ENCODE measurements at places on chromosomes 6 and 20.

GRCh38 chr6:135088818-135089809 is 34.5 kb upstream of the HBS1L start:
- no peak for DNase-seq

GRCh38 chr6:1624851-1625781 is 15.4 kb downstream of the FOXC1 start:
- no peak for DNase-seq

- no peak for DNase-seq
Observed at GRCh38 chr6:14966096-14966905, 279.6 kb upstream of the JARID2 start.

DNA sequence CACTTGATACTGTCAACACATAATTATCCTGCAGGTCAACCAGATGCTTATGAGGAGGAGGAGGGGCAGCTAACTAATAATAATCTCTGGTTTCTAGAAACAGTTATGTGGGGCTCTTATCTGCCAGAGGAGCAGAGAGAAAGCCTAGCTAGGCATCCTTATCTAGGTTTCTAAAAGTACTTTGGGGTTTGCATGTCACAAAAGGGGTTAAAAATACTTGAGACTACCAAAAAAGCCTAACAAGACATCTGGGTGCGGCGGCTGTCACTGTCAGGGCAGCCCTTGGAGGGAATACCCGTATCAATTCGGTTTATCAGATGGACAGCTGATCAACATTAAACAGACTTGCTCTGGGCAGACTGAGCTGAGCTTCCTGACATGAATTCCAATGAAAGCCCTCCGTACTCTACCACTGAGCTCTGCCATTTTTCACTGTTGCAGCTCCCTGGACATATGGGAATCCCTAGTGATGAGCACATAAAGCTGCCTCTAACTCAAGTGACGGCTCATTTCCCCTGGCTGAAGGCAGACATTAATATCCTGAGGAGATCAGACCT is 166.6 kb downstream of the PDSS2 start:
- DNase-seq: no peak

GRCh38 chr6:48176645-48177308 is 65.8 kb upstream of the PTCHD4 start:
- no peak for DNase-seq

GRCh38 chr6:154429711-154430110 is 73.1 kb upstream of the IPCEF1 start:
- no peak for DNase-seq

DNA sequence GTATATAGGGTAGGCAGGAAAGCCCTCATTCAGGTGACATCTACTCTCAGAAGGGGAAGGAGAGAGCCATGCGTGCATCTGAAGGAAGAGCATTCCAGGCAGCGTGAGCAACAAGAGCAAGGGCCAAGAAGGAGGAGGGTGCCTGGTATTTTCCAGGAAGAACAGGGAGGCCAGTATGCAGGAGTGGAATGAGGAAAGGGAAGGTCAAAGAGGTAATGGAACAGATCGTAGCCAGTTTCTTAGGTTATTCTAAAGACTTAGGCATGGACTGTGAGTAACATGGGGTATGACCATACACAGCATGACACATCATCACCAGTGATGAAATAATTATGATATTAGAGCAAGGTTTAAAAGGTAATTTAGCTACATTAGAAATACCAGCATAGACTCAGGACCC is 24.1 kb downstream of the ALDH8A1 start:
- no peak for DNase-seq

GRCh38 chr6:25016014-25016720 is 80.4 kb upstream of the RIPOR2 start:
- no peak for DNase-seq

DNA sequence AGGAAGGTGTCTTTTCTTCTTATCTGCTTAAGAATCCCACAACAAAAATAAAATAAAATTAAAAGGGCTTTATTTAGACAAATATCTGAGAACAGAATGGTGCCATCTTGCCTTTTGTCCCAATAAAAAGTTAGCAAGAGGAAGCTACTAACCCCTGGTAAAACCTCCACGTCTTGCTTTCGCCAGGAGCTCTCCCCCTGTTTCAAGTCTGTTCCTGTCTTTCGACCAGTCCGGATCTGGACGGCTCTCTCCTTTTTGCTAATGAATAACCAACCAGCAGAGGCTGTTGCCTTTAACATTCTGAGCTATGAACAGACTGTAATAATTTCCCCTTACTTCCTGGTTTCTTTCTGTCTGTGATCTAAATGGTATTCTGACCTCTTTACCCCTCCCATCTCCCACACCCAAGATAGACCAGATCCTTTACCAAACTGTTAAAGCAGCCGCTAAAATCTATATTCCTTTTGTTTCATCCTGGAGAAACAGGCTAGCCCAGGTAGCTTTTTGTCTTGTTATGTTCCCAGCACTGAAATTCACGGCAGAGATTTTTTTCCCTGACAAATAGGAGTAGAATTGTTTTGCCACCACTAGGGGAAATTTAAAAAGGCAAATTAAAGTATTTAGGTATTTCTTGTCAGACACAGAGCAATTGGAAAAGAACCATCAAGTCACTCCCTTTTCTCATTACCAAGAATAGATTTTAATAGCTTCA is at the start of gene FRK:
TSS of gene FRK (minus strand) at position 320 of the 712 bp plus-strand sequence. CDS start 580 bp downstream, outside the sequence.
- DNase-seq: no peak

- no peak for DNase-seq
Observed at GRCh38 chr6:17423026-17423425, 29.6 kb downstream of the CAP2 start.

DNA sequence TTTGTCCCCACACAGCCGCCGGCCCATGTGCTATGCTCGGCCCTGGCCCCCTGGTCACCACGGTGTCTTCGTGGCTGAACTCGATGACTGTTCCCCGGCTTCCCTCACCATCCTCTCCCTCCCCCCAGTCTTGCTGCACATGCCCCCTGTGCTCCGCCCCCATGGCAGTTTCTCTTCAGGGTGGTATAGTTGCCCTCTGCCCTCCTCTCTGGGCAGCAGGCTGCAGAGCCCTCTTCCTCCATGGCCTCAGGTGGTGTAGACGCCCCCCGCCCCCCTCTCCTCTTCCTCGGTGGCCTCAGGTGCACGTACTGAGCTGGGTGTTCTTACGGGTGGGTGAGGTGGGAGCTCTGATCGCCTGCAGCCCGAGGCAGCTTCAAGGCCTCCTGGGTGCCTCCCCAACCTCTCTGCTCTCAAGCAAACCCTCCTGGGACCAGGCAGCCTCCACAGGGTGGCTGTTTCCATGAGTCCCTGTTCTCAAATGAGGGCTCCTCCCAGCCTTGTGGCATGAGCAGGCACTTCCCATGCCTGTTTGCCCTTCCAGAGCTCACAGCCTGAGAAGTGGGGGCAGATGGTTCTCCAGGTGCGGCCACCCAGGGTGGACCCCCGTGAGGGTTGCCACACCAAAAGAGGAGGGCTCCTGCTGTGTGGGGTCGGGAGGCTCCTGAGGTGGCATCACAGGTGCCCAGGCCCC is 24.8 kb downstream of the COL20A1 start:
- DNase-seq: no peak

DNA sequence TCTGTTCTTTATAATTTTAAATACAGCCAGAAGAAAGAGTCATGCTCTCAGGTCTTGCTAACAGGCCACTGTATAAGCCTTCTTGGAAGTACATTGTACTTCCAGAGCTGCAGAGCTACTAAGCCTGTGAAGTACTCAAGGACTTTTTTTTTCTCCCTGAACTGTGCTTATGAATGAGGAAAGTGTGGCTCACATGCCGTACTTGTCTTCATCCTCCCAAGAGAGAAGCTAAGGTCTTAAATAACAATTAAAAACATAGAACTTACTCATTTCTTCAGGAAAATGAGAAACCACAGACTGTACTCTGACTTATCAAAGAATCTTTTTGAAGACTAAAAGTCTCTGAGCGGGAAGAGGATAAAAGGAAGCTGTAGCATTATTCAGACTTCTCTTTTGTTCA is 218.3 kb downstream of the HTR1B start:
- no peak for DNase-seq

- DNase-seq: no peak
Observed at GRCh38 chr6:32397252-32397920, 9.6 kb downstream of the BTNL2 start.

- DNase-seq: peak; percentile 43
Observed at GRCh38 chr6:5471044-5471443, 209.7 kb downstream of the FARS2 start.

DNA sequence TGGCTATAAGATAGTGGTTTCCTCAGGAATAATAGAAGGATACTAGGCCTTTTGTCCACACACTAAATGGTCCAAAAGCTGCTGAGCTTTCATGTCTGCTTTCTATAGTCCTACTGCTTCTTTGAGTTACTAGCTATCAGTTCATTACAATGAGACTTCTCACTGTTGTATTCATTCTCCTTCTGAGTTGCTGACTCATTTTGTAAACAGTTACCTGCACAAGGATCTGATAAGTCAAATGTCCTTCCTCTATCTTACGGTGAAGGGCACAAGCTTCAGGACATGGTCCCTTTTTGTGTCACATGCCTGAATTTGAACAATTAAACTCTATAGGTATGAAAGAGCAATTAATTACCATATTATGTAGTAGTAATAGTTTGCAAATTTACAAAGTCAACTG is 90.5 kb downstream of the MAN1A1 start:
- DNase-seq: no peak

GRCh38 chr20:34375977-34376430 is 12.9 kb downstream of the ITCH start:
- no peak for DNase-seq

GRCh38 chr6:137652961-137653705 is 158.9 kb upstream of the OLIG3 start:
- DNase-seq: no peak

- no peak for DNase-seq
Observed at GRCh38 chr20:23530937-23531567, 37.2 kb downstream of the CST9L start.

DNA sequence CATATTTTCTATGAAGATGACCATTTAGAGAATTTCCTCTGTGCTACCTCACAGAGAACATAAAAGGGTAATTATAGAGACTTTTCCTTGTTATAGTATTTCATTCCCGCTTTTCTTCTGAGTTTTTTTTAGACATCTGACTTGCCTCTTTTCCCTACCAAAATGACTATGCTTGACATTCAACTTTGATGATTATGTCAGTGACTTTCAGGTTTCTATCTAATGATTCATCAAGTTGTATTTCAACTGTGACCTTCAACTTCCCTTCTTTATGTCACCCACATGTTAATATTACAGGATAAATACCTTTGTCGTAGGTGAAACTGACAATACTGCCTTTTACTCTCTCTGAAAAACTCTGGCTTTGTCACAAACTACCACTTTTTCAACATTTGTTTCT is 95.3 kb downstream of the MLIP start:
- DNase-seq: no peak

DNA sequence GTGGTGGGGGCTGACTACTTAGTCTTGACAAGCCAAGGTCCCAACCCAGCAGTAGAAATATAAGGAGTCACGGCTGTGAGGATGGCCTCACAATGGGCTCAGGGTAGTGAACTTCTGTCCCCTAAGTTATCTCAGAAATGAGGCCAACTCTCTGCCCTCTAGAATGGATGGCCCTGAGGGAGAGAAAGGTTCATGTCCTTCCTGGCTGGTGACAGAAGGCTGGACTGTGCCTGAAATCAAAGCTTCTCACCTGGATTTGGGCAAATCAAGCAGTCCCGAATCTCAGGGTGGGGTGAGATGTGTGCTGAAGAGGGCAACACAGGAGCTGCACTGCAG is 12.7 kb downstream of the RRP36 start:
- no peak for DNase-seq

GRCh38 chr6:14762077-14762476 is 483.8 kb upstream of the JARID2 start:
- DNase-seq: no peak

DNA sequence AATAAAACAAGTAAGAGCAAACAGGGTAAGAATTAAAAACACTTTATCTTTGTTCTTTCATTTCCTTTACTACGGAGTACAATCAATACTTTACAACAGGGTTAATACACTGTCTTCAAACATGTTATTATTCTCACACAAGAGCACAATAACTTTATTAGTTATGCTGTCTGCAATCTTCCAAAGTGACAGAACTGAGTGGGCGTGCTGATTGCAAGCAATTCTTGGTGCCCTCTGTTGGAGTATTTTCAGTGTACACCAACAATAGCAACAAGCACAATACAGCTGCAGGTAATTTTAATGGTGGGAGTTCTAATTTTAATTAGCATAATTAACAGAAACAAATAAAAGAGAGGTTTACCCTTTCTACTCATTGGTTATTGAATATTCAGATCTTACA is 33.9 kb upstream of the PTPRK start:
- DNase-seq: no peak

- no peak for DNase-seq
Observed at GRCh38 chr6:34200340-34200971, 36.2 kb upstream of the HMGA1 start.

- no peak for DNase-seq
Observed at GRCh38 chr6:41704656-41705310, 30.6 kb downstream of the TFEB start.

DNA sequence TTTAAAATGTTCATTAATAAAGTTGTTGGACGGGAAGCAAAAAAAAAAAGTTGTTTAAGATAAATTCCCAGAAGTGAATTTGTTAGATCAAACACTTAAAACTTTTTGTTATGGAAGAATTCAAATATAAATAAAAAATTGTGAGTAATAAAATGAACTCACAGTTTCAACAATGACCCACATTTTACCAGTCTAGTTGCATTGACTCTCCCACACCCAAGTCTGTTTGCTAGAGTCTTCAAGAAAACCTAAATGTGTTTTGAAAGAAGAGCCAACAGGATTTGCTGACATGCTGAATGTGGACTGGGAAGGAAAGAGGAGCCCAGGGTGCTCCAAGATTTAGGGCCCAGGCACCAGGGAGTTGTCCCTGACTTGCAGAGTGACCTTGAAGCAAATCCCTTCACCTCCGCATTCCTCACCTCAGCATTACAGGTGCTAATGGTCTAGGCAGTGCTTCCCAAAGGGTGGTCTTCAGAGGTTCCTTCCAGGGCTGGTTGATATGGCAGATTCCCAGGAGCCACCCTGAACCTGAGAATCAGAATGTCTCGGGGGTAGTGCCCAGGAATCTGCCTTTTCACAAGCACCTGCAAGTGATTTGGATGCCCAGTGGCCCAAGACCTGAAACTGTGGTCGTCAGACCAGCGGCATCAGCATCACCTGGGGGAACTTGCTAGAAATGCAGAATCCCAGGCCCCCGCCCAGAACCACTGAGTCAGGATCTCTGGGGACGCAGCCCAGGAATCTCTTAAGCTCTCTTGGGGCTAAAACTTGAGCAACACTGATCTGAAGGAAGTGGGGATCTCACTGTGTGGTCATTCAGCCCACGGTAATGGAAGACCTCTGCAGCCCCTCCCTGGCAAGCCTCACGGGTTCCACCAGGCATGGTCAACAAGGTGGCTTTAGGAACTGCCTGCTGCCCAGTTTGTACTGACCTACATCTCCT is 31.1 kb downstream of the POFUT1 start:
- no peak for DNase-seq

- no peak for DNase-seq
Observed at GRCh38 chr6:130864344-130864743, 37.1 kb downstream of the SMLR1 start.

- no peak for DNase-seq
Observed at GRCh38 chr6:141914646-141915045, 218.1 kb upstream of the GJE1 start.

GRCh38 chr6:170152989-170153388 is 137.9 kb downstream of the DLL1 start:
- no peak for DNase-seq

- DNase-seq: no peak
Observed at GRCh38 chr6:41228616-41229015, 467 bp downstream of the TREML4 start.

- DNase-seq: no peak
Observed at GRCh38 chr6:131486608-131487007, 86.4 kb upstream of the ARG1 start.

GRCh38 chr20:32963176-32963575 is 41.1 kb downstream of the SUN5 start:
- no peak for DNase-seq

- DNase-seq: no peak
Observed at GRCh38 chr6:35371494-35372262, 29.3 kb downstream of the PPARD start.

Data from activated CD4-positive, alpha-beta T cell treated with anti-CD3 and anti-CD28 coated beads, Interleukin-2, amount 50 U/mL, for 24 hours (primary cell).